Stimulated activated CD8-positive, alpha-beta memory T cell treated with anti-CD3 and anti-CD28 coated beads, Interleukin-7, amount 100 ng/mL, for 1 hour (primary cell): ENCODE measurements at places on chromosomes 7 and 10.

DNA sequence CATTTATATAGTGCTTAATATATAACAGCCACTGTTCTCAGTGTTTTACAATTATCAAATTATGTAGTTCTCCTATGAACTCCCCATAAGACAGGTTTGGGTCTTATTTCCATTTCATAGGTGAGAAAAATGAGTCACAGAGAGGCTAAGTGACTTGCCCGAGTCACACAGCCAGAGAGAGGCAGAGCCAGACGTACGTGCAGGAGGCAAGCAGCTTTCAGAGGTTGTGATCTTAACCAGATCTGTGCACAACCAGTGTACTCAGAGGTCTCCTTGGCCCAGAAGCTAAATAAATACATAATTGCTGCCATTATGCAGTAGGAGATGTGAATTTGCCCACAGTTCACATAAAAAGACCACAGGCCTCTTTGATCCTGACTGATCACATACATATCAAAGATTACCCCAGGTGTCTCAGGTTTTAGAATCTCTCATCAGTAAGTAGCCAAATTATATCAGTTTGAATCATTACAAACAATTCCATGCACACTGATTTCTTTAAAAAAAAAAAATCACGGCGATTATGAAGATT is 304.7 kb upstream of the AOAH start:
- DNase-seq, result no peak

DNA sequence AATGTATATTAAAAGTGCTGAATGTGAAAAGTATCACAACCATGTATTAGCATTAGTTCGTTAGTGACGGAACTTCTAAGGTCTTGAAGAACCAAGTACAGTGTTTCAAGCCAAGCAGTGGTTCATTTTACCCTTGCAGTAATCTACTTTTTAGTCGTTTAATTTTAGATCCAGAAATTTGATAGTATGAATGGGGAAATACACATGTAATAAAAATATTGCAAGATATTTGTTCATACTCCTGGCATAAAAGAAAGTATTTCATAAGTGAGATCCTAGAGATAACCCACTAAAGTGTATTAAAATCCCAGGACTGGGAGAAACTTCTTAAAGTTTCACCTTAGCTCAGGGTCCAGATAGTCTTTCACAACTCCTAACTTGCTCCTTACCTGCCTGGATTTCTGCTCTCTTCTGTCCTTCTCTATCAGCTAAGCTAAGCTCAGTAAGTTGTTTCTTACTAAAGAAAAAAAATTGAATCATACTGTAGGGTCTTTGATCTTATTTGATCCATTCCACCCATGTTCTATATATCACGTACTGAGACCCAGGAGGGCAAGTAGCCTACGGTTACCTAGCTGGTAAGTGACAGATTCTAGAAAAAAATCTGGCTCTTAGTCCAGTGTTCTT is 1.5 kb downstream of the BCAP29 start:
- DNase-seq, result no peak

- DNase-seq, result no peak
These were observed 2.0 kb downstream of the MICALL2 start for GRCh38 chr7:1457059-1457948.

DNA sequence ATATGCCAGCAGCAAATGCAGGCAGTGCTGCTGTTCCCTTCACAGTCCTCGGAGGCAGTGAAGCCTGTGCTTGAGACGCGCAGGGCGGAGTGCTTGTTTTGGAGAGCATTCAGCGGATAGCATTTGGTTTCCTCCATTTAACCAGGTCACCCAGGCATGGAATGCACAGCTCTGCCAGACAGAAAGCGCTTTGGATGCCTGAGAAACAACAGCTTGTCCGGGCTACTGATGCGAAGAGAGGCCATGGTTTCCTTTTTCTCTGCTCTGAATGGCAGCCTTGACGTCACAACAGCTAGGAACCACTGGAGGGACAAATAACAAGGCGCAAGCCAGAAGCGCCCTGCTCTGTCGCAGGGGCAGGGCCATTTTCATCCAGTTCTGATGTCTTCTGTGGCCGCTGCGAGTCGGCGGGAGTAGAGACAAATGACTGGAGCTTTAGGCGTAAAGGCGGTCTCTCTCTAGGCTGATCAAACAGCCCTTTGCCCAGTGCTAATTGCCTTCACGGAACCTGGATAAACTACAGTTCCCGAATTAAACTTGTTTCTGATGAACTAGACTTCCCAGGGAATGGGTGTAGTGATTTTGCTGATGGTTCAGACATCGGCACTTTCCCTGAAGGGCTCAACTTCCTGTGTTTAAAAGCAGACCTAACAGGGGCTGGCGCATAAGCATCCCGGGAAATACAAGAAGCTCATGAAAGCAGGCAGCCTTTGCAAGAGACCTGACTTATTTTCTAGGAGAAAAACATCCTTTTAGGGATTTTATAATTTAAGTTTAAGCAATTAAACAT is 187.6 kb upstream of the KLF14 start:
- DNase-seq, result no peak

- DNase-seq, result no peak
These were observed 109.5 kb upstream of the PITRM1 start for GRCh38 chr10:3281941-3282673.

GRCh38 chr10:133162178-133162909 is 2.3 kb downstream of the KNDC1 start:
- no peak for DNase-seq

DNA sequence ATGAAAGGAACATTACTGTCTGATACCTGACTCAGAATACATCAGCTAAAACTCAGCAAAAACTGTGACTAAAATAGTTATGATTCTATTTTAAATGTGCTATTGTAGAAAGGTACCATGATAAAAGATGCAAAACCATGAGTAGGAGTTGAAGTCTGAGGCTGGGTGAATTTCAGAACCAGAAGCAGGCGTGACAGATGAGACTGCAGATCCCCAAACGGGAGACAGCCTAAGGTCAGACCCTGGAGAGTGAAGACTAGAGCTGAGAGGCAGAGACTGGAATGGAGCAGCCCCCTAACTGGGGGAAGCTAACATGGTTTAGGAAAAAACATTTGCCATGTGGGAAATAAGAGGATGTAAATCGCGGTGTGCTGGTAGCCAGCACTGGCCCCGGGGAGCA is 275.8 kb downstream of the POM121L12 start:
- DNase-seq, result no peak

GRCh38 chr7:44308596-44309270 is 16.7 kb downstream of the CAMK2B start:
- no peak for DNase-seq

GRCh38 chr10:13834581-13835286 is 248.0 kb downstream of the PRPF18 start:
- DNase-seq, result no peak

GRCh38 chr10:74816824-74817498 is 9.4 kb upstream of the KAT6B start:
- DNase-seq, result no peak

DNA sequence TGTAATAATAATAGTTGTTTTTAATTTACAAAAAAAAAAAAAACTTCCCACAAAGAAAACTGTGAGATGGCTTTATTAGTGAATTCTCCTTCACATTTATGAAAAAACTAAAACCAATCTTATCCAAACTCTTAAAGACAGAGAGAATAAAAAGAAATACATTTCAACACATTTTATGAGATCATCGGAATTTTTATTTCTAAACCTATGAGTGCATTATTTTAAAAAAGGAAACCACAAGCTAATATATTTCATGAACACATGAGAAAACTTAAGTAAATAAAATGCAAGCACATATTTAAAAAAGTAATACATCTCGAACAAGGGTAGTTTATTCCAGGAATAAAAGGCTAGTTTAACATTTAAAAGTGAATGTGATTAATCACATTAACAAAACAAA is 31.5 kb downstream of the C7orf25 start:
- DNase-seq, result no peak

- no peak for DNase-seq
These were observed 14.3 kb upstream of the TRIM8 start for GRCh38 chr10:102629661-102630614.

GRCh38 chr10:104546756-104547155 is 94.3 kb upstream of the SORCS3 start:
- DNase-seq, result no peak

DNA sequence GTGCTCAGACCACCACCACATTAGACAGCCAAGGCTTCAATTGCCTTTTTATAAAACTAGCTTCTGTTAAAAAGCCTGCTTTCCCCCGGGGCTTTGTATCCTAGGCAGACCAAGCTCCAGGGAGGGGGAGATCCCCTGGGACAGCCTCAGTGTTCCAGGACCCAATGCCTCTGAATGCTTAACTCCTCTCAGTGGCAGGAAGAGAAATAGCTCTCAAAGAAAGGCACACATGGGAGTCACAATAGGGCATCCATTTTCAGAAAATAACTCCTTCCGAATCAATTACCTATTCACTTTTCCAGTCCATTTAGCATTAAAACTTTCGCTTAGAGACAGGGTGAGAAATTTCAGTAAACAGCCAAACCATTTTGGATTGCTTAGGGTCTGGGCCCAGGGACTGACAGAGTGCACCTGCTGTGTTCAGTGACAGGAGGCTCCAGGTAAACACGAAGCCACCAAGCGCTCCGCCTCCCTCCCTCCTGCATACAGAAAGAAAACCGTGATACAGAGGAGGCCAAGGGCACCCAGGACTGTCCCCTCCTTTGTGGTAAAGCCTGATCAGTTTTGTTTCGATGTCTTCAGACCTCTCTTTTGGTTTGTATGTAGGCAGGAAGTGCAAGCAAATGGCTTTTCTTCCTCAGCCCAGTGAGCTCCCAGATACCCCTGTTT is 599.7 kb downstream of the KCNMA1 start:
- DNase-seq, result no peak

- DNase-seq, result no peak
These were observed 8.7 kb downstream of the TTYH3 start for GRCh38 chr7:2640482-2640830.

GRCh38 chr10:74987339-74988053 is 124.0 kb upstream of the SAMD8 start:
- no peak for DNase-seq

- DNase-seq, result no peak
These were observed 23.9 kb upstream of the LEP start for GRCh38 chr7:128217030-128217805.

GRCh38 chr10:70843333-70843732 is 27.6 kb downstream of the SGPL1 start:
- no peak for DNase-seq

- no peak for DNase-seq
These were observed 229.0 kb upstream of the STK17A start for GRCh38 chr7:43353902-43354301.

GRCh38 chr10:118449521-118449920 is 107.4 kb upstream of the FAM204A start:
- no peak for DNase-seq

- peak; percentile 23 for DNase-seq
These were observed at the start of gene RTKN2 for GRCh38 chr10:62268399-62269114. RTKN2 (minus strand) TSS chr10:62268844; CDS start chr10:62268610, 234 bp downstream.

- DNase-seq, result no peak
These were observed 41.2 kb downstream of the CAMK2B start for GRCh38 chr7:44284216-44284615.

GRCh38 chr10:119233123-119233820 is 25.9 kb downstream of the GRK5 start:
- no peak for DNase-seq

- DNase-seq, result no peak
These were observed 59.9 kb upstream of the INPP5A start for GRCh38 chr10:132477398-132478340.

DNA sequence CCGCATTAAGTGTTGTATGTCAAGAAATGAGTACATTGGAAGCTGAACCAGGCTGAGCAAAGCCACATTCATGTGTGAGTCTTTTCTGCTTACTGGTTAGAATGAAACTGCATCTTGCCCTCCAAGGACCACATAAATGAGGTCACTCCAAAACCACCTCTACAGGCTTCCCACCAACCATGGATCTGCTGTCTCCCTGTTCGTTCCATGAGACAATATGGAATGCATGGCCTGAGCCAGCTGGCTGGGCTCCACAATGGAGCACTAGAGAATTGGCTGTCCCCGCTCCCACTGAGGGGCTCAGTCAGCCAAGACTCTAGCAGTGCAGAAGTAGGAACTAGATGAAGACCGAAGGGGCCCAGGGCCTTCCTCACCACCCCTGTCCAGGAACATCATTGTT is 120.8 kb downstream of the TNS3 start:
- no peak for DNase-seq

- DNase-seq, result no peak
These were observed 24.9 kb downstream of the SAMD9 start for GRCh38 chr7:93092757-93093370.

DNA sequence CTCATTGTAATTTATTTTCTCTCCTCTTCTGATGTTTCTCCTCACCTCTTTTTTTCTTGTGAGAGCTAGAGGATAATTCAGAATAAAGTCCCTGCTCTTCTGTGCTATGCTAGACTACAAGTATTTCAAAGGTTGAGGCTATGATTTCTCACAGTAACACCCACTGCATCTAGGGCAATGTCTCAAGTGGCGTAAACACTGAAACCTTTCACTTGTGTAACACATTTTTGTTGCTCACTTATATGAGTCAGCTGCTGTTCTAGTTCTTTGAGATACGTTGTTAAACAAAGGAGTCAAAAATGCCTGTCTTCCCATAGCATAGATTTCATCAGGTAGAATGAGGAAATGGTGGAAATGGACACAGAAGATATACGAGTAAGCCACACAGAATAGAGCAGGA is 305.1 kb upstream of the PITRM1 start:
- no peak for DNase-seq

GRCh38 chr10:2120746-2121145 is 383.4 kb upstream of the ADARB2 start:
- no peak for DNase-seq

DNA sequence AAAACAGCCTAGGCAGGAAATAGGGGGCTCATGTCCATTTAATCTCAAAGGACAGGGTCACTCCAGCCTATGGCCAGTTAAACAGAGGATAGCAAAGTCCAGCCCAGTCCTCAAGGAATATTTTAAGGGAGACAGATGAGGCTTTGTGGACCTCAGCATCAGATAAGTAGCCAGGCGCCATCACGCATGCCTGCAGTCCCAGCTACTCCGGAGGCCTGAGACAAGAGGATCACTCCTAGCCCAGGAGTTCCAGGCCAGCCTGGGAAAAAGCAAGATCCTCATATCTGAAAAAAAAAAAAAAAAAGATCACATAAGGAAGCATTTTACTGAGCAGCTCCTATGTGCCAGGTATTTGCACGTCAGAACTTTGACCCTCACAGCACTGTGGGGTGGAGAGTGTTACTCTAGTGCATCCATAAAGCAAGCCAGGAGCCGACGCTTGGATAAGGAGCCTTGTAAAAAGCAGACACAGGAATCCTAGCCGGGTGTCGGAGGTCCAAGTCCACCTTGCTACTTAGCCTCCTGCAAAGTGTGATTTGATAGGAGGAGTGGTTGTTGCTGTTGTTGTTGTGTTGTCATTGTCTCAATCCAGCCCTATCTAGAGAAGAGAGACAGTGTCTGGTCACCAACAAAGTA is 61.8 kb upstream of the DOCK1 start:
- DNase-seq, result no peak

- no peak for DNase-seq
These were observed 231.6 kb downstream of the TEX36 start for GRCh38 chr10:125451319-125451718.

- no peak for DNase-seq
These were observed 130.5 kb downstream of the CUX1 start for GRCh38 chr7:101947899-101948298.

- DNase-seq, result no peak
These were observed 161.2 kb upstream of the FAM3C start for GRCh38 chr7:121557034-121557892.

- no peak for DNase-seq
These were observed 673.3 kb upstream of the LRRN3 start for GRCh38 chr7:110417611-110418010.

GRCh38 chr7:151322906-151323305 is 18.7 kb upstream of the NUB1 start:
- DNase-seq, result no peak
